Suppressor macrophage (primary cell): ENCODE measurements at places on chromosomes 1 and 21.

GRCh38 chr1:20742671-20743070, 10.2 kb upstream of the SH2D5 start:
- DNase-seq = no peak

DNA sequence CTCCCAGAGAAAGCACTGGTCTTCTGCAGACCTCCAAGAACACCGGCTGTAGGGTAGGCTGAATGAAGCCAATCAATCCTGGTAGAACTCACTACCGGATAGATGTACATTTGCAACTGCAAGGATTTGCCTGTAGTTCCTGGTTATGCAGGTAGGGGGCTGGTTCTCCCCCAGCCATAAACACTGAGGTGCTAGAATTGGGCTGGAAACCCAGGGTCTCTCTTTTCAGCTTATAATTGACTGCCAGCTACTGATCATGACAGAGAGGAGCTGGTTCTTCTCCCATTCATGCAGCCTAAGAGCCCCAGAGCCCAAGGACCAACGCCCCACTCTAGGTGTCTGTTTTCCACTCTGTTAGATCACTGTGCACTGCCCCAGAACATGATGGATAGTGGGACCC, 21.5 kb upstream of the MTARC2 start:
- DNase-seq = no peak

DNA sequence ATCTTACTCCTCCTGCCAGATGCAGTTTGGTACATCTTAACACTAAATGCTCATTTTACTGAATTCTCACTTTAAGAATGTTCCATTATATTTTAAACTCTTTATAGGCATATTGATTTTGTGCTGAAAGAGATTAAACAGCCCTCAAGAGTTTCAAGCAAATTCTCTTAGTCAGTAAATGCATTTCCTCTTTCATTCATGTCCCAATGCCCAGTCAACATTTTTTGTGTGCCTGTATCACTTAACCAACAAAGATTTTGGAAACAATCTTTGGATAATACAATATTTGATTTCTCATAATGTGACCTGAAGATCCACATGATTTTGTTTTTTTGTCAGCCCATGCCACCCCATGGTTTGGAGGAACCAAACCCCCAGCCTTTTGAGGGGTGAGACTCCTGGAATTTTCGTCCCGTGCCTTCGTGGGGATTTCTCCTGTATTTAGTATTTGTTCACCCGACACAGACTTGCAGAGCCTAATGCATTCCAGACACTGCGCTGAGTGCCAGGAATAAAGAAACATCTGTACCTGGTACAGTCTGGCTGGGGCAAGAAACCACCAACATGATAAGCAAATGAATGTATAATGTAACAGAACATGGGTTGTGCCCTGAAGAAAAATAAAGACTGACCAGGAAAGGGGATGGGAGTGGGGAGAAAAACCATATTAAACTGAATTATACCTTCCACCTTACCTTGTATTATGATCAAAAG, 47.1 kb upstream of the ETS2 start:
- DNase-seq = no peak

- DNase-seq = no peak
These were observed 91.6 kb upstream of the TTC39A start for GRCh38 chr1:51421964-51422363.

DNA sequence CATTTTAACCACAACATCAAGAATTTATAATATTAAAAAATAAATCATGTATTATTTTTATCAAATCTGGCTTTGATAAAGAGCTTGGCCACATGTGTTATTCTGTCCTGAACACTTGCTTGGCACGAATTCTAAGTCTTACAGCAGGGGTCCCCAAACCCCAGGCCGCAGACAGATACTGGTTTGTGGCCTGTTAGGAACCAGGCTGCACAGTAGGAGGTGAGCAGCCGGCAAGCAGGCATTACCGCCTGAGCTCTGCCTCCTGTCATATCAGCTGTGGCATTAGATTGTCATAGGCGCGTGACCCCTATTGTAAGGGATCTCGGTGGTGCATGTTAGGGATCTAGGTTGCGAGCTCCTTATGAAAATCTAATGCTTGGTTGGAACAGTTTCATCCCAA, 127.6 kb upstream of the IVNS1ABP start:
- no peak for DNase-seq

DNA sequence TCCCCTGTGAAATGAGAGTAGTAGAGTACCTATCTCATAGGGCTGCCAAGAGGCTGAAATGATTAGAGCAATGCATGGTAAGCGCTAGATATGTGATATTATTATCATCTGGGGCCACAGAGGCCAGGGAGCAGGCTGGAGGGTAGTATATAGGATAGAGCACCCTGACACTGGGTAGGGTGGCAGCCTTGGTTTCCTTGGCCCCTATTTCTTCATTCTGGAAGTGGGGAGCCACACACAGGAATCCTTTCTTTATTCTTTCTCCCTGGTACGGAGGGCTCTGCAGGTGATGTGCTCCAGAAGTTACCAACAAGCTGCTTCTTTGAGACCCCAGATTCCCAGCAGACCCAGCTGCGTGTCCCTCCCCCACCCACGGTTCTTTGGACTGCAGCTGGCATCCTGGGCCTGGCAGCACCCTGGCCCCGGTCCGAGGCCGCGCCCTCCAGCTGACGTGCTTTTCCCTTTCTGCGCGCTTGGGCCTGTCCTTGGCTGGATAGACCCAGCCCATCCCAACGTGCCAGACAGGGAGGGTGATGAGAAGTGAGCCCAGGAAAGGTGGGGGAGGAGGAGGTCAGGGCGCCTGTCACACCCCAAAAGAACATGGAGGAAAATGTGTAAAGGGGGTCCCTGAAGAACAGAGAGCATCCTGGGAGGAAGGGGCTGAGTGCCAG, 18.2 kb downstream of the INAVA start:
- DNase-seq = no peak

GRCh38 chr1:65958561-65959350, 166.1 kb downstream of the PDE4B start:
- peak; percentile 67 for DNase-seq

- DNase-seq = no peak
These were observed 96.6 kb upstream of the KIAA1614 start for GRCh38 chr1:180816132-180816531.

GRCh38 chr1:11738783-11739182, 2.8 kb downstream of the AGTRAP start:
- peak; percentile 54 for DNase-seq

- no peak for DNase-seq
These were observed 148.7 kb downstream of the FCRL5 start for GRCh38 chr1:157403608-157404007.

- no peak for DNase-seq
These were observed 45.1 kb downstream of the ERI3 start for GRCh38 chr1:44310006-44310405.

DNA sequence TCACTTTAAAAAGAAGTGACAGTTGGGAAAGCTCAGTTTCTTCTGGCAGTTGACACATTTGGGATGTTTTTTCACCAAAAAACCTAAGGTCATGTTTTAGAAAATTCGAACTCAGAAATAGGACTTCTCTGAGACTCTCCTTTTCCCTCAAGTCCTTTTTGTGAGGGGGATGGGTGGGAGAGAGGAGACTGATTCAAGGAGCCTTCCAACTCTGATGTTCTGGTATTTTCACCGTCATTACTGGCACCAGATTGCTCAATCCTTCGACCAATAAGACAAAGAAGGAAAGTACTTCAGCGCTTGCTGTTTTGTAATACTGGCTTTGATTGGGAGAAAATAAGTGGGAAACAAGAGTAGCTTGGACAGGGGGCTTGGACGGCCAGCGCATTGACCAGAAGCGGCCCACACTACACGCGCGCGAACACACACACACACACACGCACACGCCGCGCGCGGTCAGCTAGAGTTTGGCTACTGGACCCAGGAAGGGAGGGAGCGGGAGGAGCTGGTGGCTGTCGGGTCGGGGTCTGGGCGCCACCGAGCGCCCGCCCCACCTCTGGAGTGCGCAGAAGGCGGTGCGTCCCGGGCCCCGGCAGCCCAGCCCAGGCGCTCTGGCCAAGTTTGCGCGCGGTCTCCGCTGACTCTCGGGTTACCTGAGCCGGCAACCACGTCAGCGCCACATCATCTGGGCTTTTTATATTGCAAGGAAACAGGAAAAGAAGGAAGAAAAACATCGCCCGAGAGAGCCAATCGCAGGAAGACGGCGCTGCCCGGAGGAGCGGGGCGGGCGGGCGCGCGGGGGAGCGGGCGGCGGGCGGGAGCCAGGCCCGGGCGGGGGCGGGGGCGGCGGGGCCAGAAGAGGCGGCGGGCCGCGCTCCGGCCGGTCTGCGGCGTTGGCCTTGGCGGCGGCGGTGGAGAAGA, at the start of gene KCNK1:
Gene KCNK1 (plus strand): TSS at position 855 of the 921 bp plus-strand sequence. CDS start 66 bp downstream, at position 921.
- no peak for DNase-seq

- no peak for DNase-seq
These were observed 85.3 kb downstream of the NPHP4 start for GRCh38 chr1:5906966-5907365.

DNA sequence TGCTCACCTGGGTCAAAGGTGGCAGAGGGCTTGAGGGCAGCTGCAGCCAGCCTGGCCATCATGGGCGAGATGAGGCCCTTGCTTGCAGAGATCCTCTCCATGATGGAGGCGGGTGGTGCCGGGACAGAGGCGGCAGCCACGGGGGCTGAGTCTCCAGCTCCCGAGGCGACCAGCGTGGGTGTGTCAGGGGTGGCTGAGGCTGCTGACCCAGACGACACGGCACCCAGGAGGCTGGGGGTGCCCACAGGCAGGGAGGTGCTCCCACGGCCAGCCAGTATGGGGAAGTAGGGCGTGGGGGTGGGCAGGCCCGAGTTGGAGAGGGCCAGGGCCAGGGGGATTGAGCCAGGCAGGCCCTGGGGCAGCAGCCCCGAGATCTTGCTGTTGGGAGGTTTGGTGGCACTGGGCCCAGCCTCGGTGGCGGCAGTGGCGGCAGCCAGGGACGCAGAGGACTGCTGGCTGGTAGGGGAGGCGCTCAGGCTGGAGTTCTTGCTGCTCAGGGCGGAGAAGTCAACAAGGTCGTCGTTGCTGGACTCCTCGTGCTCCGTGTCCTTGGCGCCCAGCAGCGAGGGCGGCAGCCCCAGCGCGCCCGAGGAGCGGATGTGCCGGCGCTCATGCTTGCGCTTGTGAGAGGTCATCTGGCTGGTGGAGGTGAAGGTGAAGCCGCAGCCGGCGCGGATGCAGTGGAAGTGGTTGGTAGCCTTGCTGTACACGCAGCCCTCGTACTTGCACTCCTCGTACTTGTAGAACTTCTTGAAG, 142.9 kb downstream of the CASZ1 start:
- DNase-seq = no peak

- no peak for DNase-seq
These were observed 416.4 kb upstream of the PROX1 start for GRCh38 chr1:213571419-213571818.

GRCh38 chr1:164671323-164671965, 112.5 kb downstream of the PBX1 start:
- no peak for DNase-seq

DNA sequence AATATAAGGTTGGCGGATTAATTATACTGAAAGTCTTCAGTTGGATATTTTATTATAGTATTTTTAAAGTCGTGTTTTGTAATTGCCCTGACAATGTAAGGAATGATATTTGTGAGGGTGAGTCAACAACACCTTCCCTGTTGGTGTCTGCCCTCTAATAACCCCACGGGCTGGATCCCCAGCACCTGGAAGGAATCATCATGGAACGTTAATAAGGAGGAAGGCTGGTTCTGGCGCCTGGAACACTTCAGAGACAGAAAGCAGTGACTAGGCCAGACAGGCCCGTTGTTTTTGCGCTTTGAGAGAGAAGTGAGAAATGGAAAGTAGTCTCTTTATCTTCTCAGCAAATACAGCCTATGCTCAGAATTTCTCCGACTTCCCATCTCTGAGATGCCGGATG, 31.6 kb downstream of the TEX35 start:
- no peak for DNase-seq

GRCh38 chr1:228664399-228664914, 70.8 kb upstream of the RHOU start:
- peak; percentile 92 for DNase-seq

GRCh38 chr1:238961790-238962189, 424.6 kb upstream of the CHRM3 start:
- no peak for DNase-seq

DNA sequence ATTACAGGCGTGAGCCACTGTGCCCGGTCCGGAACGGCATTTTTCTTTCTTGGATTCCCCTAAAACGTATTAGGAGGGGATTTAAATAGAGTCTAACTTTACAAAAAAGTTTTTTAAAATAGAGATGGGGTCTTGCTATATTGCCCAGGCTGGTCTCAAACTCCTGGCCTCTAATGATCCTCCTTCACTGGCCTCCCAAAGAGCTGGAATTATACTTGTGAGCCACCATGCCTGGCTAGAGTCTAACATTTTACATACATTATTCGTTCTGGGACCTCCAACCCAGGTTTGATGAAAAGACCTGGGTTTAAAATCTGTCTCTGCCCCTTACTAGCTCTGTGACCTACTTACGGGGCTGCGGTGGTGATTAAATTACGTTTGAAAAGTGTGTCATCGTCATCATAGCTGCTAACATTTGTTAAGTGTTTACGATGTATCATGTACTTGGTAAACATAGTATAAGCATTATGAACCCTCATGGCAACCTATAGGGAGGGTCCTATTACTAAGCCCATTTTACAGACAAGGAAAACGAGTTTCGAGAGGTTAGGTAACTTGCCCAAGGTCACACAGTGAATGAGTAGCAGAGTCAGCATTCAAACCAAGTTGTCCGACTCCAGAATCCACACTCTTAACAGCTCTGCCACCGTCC, 24.5 kb downstream of the PLEKHM2 start:
- DNase-seq = no peak

DNA sequence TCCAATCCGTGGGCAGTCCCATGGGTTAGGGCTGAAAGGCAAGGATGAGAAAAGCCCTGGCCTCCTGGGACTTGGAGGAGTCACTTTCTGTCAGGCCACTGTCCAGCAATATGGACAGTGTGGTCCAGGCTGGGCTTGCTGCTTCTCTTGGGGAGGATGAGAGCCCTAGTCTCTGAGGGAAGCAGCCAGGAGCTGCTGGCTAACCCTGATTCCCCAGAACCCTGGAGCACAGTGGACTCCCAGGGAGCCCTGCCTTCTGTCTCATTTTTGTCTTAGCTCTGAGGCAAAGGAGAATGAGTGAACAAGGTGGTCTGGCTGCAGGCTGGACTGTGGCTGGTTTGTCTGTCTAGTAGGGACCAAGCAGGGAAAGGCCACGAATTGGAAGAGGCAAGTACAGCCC, 23.8 kb upstream of the EDN2 start:
- no peak for DNase-seq

DNA sequence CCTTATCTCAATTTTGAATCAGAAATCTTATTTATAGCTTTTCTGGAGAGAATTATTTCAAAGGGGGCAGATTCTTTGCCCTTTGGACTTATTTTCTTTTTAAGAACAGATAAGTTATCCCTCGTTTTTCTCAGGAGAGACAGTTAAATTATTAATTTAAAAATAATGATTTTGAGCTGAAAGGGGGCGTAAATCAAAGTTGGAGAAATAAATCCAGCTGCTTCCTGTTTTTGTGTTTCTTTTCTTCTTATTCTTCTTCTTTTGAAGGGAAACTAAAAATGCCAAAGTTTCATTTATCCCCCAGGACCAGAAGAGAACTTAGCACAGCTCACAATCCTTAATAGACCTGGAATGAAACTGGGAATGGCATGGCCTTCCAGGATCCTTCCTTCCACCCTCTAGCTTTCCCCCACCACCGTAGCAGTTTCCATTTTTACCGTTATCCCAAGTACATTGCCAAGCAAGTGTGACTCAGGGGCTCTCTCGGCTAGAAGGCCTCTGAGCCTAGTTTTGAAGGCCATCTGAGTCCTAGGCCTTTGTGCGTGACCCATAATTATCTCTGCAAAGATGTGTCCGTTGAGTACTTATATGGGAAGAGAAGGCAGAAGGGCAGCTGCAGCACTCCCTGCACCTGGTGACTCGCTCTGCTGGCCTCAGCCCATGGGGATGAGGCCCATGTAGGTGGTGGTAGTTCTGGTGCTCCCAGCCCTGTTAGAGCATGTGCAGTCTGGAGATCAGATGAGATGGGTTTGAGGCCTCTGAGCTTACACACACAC, 181.7 kb downstream of the ROR1 start:
- no peak for DNase-seq

- peak; percentile 98 for DNase-seq
These were observed at the start of gene GAS5 for GRCh38 chr1:173867753-173868265. Gene GAS5 (minus strand): TSS chr1:173867989.
